AML-193 (cell line): ENCODE measurements at places on chromosomes 3 and 15.

DNA sequence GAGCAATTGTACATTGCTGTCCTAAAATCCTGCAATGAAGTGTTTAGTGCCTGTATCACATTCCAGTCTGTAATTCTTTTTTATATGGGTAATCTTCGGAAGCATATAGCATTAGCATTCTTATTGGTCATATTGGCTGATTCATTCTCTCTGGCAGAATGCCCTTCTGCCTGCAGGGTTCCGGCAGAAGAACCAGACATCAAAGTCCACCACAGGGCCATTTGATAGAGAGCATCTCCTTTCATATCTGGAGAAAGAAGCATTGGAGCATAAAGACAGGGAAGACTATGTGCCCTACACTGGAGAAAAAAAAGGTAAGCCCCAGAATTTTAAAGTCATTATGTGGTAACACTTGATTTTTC is 39.6 kb downstream of the TMOD3 start:
- no peak for DNase-seq

GRCh38 chr15:36644191-36644896 is 64.9 kb downstream of the CDIN1 start:
- DNase-seq = no peak

DNA sequence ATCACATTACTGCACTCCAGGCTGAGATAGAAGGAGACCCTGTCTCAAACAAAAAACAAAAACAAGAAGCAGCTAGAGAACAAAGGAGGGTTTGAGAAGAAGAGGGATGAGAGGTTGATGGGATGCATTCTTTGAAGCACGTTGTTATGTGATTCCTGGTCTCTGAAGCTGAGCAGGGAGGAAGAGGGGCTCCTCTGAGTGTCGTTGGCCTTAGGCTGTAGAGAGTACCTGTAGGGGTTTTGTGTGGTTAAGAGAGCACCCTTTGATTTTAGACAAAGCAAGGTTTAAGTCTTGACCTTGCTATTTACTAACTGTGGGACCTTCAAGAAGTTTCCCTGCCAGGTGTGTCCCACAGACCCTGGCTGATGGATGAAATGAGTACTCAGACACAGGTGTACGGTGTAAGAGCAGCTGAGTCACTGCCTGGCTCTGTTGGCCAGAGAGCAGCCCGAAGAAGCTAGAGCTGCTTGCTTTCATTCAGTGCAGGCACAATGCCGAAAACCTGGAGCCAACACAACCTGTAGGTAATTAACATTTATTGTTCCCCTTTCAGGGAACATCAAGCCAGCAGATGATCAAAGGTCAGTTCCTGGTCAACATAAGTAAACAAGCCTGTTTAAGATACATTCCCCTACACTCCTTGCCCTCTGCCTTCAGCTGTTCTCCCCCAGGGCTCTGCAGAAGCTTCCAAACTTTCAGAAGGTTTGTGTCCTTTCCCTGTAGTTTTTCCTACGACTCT is 67.2 kb downstream of the LRRK1 start:
- no peak for DNase-seq

- DNase-seq = no peak
Observed at GRCh38 chr3:38009807-38010591, 19.4 kb downstream of the VILL start.

GRCh38 chr3:61522060-61522459 is 39.3 kb upstream of the PTPRG start:
- no peak for DNase-seq

DNA sequence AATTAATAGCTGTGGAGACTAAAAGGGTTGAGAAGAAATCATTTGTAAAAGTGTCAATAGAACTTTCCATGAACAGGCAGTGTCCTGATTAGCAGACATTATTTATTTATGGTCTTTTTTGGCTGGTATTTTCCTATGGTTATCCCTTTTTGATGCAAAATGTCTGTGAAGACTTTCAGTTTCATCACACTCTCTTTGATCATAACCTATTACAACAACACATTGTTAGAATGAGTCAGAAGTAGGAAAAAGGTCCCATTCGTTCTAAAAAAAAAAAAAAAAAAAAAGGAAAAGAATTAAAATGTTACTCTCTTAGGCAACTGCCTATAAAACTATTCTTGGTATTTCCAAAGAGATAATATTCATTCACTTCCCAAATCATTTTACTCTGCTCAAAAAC is 62.1 kb downstream of the SLC49A4 start:
- no peak for DNase-seq

- DNase-seq = no peak
Observed at GRCh38 chr3:117104381-117104780, 394.8 kb downstream of the TUSC7 start.

DNA sequence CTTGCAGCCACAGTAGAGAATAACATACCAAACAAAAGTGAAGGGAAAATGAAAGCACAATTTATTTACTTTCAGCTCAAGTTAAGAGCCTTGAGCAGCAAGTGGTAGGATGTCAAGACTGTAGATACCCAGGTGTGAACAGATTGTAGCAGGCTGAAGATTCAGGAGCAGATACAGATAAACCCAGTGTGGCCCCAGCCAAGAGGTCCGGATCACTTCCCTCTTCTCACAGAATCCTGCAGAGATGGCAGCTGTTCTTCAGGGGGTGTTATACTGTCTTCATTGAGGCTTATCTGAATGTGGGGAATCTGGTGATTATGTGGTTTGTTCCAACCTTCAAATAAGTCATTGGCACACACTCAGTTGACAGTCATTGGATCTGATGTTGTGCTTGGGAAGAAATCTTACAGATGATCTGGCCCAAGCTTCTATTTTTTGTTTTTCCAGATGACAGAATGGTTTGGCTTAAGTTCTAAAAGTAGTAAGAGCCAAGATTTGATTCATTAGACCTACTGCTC is 2.2 kb downstream of the STARD9 start:
- DNase-seq = no peak

DNA sequence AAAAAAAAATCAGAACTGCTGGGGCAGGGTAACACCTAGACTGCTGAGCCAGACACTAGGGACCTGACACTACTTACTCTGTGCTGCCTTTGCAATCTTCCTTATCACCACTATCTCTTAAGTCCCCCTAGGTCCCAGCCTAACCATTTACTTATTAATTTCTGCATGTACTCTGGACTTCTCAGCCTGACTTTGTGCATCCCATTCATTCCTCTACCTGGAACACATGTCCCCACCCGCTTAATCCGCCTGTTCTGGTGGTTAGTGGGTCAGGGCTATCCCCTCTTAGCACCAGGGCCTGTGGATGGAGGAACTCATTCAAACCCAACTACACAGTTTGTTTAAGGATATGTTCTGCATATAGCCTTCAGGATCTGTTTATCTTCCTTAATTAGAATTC is 5.0 kb upstream of the CACNA1D start:
- no peak for DNase-seq

DNA sequence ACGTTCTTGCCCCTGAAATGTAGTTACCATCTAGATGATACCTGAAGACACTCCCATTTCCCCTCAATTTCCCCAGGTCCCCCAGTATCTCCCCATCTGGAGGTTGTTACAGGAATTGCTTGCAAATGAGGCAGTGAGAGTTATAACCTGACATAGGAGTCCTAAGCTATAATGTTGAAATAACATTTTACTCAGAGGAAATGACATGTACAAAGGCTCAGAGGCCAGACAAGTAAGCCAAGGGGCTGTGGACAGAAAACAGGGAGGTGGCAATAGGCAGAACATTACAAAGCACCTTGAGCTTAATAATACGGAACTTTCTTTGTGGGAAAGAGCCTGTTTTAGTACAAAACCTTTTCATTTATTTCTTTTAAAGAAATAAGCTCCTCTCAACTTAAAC is 171.9 kb downstream of the FRMD5 start:
- DNase-seq = no peak

DNA sequence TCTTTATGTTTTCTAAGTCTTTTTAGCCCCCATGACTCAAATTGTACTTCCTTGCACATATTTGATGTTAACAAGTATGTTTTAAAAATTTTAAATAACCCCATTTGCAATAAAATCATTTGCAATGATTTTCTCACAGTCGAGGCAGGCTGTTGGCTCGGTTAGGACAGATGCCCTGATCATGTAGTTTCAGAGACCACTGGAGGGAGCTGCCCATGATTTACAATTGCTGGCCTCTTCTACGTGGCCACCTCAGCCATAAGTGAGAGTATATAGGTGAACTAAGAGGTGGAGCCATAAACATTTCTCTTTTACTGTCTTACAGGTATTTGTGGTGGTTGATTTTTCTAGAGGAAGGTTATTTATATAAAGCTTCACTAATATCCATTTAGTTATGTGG is 1.7 kb downstream of the DTWD1 start:
- no peak for DNase-seq

- no peak for DNase-seq
Observed at GRCh38 chr3:79113876-79114275, 653.9 kb downstream of the ROBO1 start.

- DNase-seq = no peak
Observed at GRCh38 chr3:124424396-124424795, 305.9 kb upstream of the UMPS start.

DNA sequence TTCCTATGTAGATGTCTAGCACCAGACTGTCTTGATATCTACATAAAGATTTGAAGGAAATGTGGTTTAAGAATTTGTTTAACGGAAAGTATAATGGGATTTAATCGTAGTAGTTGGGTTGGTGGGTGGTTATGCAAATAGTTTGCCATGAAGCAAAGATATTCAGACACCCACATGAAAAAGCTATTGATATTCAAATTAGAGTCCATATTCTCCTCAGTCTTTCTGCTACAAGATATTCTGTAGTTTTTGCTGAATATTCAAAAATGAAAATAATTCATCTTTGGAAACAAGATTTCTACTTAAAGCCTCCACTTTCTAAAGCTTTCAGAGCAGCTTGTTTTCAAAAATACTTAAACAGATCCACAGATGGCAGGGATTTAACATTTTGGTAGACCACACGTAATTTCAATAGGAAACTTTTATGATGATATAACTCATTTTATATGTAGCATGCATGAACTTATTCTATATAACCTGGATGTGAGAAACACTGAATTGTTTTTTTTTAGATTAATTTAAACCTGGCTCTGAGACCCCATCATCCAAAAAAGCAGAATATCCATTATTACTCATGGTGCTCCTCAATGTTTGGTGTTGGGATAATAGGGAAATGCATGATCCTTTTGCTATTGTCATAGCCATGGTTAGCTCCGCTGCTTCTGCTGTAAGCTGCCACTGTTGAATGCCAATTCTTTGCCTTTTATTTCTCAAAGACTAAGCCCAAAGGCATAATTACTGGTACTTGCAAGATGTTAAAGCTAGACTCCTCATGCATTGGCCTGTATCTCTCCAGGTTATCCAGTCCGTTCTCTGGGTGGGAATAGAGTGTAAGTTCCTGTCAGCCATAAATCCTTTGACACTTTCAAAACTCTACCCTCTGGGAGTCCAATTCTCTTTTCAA is 98.0 kb downstream of the GMNC start:
- no peak for DNase-seq

GRCh38 chr15:83320404-83320803 is 35.9 kb upstream of the BNC1 start:
- no peak for DNase-seq

GRCh38 chr3:50316657-50317242 is 5.8 kb downstream of the HYAL2 start:
- no peak for DNase-seq

DNA sequence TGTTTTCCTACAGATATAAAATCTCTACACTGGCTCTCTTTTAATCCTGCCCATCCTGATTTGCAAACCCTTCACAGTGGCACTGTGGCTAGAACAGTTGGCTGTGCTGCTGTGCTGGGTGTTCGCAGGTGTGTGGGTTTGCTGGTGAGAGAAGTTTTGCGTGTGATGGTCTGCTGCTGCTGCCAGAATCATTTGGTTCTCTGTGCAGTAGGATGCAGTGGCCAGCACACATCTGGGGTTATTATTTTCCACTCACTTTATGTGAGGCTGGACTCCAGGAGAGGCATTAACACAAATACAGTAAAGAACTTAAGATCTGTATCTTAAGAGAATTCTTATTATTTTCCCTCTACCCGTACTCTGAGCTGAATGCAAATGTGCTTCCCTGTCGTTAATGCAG is 16.0 kb upstream of the PSMD6 start:
- DNase-seq = no peak

DNA sequence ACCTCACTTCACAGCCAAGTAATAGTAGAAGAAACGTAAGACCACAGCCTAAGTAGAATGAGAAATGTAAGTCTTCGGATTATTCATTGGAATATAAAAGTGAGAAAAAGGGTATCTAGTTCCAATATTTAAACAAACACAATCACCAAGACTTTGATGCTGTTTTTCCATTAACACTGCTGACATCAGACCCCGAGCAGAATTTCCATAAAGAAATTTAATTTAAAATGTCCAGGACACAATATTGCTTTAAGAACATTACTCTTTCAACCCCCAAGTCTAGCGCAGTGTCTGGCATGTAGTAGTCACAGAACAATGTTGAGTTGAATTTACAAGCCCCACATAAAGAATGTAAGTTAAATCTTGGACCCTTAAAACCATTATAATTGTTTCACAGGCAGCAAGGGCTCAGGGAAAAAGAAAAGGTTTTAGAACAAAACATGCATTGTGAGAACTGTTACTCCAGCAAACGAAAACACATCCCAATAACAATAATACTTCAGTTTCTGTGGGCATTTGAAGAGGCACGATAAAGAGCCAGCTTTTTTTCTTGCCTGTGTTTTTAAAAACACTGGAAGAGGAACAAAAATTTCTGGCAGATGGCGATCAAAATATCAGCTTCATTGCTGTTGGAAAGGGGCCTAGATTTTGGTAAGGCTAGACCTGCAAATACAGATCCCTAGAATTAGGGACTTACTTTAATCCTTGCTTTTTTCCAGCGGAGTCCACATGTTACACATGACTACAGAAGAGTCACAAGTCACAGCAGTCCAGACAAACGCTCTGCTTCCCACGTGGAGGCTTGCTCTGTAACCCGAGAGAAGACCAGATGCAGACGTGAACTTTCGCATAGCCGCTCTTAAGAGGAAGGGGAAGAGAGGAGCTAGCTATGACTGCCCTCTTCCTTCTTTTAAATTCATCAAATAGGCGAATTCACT is 77.9 kb upstream of the IGSF10 start:
- no peak for DNase-seq

GRCh38 chr3:64353226-64353625 is 128.0 kb upstream of the PRICKLE2 start:
- no peak for DNase-seq

GRCh38 chr3:97235179-97235578 is 420.8 kb downstream of the EPHA6 start:
- no peak for DNase-seq

GRCh38 chr3:88188436-88188835 is 38.7 kb downstream of the C3orf38 start:
- no peak for DNase-seq

DNA sequence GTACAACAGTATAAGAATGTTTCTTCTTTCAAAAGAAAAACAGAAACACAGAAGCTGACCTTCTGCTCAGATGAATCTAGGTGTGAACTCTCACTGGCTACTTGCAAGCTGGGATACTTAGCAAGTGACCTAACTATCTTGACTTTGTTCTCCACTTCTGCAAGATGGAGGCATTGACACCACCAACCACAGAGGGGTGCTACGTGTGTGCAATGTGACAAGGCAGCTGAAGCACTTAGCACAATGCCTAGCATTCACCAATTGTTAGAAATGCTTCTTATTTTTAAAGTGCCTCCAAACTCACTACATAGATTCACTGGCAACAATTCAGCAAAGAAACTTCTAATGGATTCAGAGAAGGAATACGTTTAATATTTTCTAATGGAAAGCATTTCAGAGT is 331.4 kb upstream of the WNT5A start:
- DNase-seq = no peak
